Left hindlimb (tissue), 1 donor: ENCODE measurements at places on chromosomes 7 and 10.

- no peak for DNase-seq
Observed at GRCh38 chr10:35351021-35351420, 14.7 kb downstream of the CCNY start.

DNA sequence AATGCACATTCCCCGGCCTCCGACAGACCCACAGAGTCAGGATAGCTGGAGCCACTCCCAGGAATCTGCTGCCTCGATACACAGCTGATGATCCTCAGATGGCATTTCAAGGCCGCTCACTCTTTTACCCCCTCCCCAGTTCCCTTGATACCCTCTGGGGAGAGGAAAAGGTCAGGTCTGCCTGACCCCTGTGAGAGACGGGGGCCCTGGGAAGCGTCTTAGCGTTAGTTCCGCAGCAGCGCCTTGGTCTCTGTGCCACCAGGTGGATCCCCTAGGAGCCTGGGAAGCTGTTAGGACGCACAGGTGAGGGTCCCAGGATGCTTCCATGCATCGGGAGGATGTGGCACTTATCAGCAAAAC, 420.5 kb upstream of the FOXK1 start:
- no peak for DNase-seq

- no peak for DNase-seq
Observed at GRCh38 chr10:71597821-71598498, 121.6 kb downstream of the C10orf105 start.

DNA sequence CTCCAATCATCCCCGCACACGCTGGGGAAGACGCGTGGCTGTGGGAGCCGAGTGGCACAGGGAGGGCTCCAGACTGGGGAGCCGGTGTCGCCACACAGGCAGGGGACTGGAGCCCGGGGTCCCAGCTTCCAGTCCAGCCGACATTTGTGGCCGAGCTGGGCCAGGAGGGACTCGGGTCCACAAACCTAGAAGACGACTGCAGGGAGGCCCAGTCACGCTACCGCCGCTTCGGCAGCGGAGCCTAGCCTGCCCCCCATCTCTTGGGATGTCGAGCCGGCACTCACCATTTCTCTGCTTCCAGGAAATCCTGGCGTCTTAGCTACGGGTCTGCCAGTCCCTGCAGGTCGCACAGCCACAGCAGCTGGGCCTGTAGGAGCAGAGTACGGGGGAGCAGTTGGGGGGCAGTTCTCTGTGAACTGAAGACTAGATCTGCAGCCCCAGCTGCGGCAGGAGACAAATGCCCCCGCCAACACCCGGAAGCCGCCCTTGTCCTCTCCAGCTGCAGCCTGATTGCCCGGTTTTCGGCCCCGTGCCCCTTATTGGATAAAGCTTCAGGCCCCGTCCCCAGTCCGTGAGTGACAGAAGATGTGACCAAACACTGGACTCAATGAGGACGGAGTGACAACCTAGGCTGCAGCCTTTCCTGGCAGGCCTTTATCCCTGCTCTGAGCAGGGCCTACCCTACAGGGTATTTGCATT, 270.7 kb downstream of the ZNF33B start:
- DNase-seq, result peak; percentile 88

DNA sequence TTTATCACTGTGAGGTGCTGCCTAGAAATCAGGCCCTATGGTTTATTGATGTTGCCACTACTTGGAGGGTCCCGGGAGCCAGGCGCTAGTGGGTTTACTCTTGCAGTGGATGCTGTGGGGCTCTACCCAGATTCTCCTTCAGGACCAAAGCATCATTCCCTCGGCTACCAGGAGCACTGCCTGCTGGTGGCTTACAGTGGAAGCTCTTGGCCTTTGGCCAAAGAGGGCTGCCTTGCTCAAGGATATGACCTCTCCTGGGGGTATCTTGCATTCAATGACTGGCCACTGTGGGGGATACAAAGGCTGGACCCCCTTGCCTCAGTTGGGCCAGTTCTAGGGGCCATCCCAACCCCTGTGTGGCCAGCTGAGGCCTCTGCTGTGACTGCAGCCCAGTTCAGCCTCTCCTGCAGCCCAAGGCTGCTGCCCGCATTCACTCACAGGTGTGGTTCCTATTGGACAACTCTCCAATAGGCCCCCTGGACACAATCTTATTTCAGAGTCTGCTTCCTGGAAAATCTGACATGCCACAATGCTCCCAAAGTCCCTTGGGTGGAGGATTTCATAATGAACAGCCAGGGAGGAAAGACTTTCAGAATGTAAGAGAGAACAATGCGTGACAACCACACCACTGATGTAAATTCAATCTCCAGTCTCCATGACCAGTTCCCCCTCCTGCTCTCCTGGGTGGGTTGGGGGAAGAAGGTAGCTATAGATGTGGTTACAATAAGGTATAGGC, 196.3 kb downstream of the SNX10 start:
- DNase-seq, result no peak

GRCh38 chr7:101975046-101975445, 157.6 kb downstream of the CUX1 start:
- no peak for DNase-seq

- no peak for DNase-seq
Observed at GRCh38 chr7:17136126-17136525, 162.3 kb upstream of the AHR start.

GRCh38 chr7:101555269-101555920, 73.7 kb downstream of the MYL10 start:
- DNase-seq, result no peak

- no peak for DNase-seq
Observed at GRCh38 chr7:99497766-99498545, 2.1 kb downstream of the ZNF394 start.

- DNase-seq, result no peak
Observed at GRCh38 chr7:24290004-24290641, 6.1 kb downstream of the NPY start.

- no peak for DNase-seq
Observed at GRCh38 chr10:46319389-46319788, 32.6 kb downstream of the ANTXRL start.

DNA sequence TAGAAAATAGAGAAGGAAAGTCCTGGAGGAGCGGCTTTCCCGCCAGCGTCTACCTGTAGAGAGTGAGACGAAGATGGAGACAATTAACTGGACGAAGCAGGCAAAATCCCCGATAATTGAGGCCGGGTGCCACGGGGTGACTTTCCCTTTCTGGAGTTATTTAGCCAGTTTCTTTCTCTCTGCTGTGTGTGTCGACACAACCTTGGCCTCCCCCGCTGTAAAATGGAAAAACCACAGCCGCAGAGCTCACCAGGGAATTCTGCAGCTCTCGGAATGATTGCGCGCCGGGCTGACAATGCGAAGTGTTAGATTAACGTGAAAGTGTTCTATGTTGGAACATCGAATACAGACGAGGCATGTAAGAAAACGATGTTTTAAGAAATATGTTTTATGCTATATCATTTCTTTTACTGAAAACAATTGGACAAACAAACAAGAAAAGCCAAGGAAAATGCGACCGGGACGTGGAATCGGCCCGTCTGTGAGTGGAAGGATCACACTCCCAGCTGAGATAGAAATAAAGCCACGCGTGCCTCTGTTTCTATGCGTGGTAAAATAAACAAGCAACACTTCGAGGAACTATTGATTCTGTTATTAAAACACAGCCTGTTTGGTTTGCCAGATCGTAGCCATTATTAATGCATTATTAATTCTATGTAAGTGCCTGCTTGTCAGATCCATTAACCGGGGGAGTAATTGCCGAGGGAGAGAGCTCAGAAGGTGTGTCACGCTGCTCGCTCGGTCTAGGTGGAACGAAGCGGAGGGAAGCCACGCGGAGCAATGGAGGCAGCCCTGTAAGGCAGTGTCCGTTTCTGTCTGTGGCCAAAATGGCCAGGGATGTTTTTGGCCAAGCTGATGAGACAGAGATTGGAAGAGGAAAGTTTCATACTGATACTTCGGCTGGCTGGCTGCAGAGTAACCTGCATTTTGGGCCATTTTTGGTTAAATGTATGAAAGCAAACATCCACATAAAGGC, 129.4 kb downstream of the DNAJB6 start:
- DNase-seq, result no peak

DNA sequence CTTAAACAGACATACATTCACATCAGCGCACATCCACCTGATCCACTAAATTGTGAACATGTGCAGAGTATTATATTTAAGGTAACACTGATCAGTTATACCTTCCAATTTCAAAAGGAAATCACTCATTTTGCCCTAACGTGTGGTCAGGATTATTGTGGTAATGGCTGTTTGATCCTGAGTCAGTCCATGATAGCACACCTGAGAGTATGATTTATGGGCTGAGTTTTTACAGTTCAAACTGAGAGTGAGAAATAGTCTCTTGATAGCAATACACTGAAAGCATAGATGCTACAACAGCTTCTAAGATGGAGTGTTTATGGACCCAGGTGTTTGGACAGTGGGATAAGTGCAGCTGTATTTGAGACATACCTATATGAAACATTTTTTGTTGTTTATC, 96.7 kb downstream of the KIF20B start:
- DNase-seq, result no peak

DNA sequence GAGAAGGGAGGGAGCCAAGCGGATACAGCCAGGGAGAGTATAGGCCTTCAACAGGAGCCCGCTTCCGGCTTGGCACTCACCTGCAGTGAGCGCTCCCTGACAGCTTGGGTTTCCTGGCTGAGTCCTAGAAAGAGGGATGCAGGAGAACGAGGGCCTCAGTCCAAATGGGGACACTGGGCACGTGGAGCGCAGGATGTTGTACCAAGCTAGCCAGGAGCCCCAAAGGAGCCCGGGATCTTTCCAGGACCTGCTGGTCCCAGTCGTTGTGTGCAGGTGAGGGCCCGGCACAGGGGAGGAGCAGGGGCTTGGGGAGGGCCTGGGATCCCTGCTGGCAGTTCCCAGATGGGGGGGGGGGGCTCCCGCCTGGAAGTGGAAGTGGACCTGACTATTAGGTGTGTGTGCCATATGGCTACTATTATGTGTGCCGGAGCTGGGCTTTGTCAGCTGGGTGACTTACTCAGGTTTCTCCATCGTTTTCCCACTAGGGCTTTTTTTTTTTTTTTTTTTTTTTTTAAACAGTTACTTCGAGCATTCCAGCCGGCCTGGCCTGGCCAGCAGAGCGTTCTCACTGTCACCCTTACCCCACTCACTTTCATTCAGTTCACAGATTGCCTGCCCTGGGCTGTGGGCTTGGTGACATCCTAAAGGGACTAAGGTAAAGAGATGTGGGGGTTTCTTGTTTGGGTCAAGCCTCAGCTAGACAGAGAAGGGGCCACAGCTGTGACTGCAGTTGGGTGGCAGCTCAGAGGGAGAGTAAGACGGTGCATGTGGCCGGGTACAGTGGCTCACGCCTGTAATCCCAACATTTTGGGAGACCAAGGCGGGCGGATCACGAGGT, 3.8 kb downstream of the AGAP3 start:
- DNase-seq, result no peak

DNA sequence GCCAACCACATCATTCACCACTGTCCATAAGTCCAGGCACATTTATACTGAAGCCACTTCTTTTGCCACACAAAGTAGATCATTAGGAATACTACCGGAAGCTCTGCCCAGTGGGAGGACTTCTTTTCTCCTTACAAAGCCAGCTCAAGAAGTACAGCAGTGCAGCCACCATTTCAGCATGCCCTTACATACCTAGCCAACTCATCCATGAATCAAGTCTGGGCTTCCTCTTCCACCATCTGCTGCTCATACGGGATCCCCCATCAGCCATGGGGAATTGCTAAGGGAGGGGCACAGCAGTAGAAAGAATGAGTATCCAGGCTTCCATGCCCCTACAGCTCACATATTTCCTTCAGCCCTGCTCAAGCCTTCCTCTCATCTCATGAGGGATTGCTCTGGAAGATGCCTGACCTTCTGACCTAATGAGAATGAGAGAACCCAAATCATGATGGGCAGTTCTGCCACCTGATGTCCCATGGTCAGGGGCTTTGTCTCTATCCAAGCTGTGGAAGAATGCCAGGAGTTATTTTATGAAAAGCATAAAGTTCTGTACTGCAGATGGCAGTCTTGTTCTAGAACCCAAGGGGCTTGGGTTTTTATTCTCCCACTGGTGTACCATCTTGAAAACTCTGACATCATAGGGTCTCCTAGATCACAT, 39.5 kb downstream of the ACSM6 start:
- DNase-seq, result no peak

DNA sequence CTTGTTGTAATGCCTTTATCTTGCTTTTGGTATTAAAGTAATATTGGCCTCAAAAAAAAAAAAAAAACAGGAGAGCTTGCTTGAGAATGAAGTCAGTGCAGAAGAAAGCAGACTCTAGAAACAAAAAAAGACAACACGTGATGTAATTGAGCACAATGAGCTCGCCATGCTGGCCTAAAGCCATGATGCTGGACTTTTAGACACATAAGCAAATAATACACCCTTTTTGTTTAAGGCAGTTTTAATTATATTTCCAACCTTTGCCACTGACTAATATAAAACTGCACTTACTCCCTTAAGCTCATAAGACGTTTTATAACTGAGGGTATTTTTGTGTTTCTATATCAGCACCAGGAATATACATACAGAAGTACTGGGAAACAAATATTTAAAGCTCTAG, 798.3 kb downstream of the KCNMA1 start:
- DNase-seq, result no peak

GRCh38 chr10:11891776-11892486, 68.8 kb downstream of the PROSER2 start:
- DNase-seq, result no peak

DNA sequence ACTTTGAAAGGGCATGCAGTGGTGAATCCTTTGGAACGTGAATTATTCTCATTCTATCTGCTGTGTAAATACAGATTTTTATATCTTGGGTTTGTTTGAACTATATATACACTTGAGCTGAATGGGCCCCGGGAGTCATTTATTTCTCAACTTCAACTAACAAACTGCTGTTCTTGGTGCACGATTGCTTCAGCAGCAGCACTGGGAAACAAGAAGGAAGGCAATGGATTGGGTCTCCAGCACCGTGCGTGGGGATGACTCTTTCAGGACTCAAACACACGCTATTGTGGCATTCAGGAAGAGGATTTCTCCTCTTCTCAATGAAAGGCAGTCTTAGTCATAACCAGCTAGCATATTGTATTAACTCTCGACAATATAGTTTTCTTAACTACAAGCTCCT, 226.0 kb upstream of the NFE2L3 start:
- no peak for DNase-seq

DNA sequence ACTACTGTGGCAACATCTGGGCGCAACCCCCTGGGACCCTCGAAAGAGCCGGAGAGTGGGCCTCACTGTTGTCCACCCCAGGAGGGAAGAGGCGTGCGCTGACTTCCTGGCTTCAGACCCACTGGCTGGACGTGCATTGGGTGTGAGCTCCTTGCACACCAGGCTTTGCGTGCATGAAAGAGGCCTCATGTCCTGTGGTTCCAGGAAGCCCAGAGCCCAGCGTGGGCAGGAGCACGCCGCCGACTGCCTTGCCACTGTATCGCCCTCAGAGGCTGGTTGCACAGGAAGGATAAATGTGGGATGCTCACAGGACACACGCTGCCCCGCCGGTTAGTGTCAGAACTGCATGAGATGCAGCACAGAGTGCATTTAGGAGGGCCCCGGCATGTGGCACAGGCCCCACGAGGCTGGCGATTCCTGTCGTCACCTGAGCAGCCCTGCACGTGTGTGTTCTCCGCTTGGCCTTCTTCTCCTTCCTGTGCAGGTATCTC, 8.5 kb upstream of the JAKMIP3 start:
- no peak for DNase-seq

- DNase-seq, result no peak
Observed at GRCh38 chr7:154433632-154434598, 381.7 kb downstream of the DPP6 start.

- no peak for DNase-seq
Observed at GRCh38 chr7:26375726-26376174, 84.1 kb downstream of the SNX10 start.
